Stimulated activated CD4-positive, alpha-beta T cell treated with anti-CD3 and anti-CD28 coated beads, Interleukin-15, amount 100 ng/mL, for 1 hour (primary cell): ENCODE measurements at places on chromosomes 2 and 18.
A peak's percentile ranks its signal among the peaks of the same experiment; 100 is the strongest.

DNA sequence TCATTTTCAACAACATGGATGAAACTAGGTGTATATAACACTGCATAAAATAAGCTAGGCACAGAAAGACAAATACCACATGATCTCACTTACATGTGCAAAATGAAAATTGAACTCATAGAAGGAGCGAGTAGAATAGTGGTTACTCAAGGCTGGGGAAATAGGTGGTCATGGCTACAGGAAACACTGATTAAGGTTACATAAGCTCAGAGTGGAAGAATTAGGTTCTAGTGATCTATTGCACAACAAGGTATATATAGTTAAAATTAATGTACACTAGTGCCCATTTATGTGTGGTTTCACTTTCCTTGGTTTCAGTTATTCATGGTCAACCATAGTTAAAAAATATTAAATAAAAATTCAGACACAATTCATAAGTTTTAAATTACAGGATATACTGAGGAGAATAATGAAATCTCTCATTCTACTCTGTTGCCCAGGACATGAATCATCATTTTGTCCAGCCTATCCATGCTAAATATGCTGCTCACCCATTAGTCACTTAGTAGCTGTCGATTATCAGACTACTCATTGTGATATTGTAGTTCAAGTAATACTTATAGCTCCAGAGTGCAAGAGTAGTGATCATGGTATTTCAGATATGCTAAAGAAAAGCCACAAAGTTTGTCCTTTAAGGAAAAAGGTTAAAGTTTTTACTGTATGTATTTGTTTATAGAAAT lies 1530.9 kb upstream of the LRRTM1 start:
- DNase-seq: no peak

- no peak for DNase-seq
These were observed 35.3 kb upstream of the PDCL3 start for GRCh38 chr2:100527440-100528015.

DNA sequence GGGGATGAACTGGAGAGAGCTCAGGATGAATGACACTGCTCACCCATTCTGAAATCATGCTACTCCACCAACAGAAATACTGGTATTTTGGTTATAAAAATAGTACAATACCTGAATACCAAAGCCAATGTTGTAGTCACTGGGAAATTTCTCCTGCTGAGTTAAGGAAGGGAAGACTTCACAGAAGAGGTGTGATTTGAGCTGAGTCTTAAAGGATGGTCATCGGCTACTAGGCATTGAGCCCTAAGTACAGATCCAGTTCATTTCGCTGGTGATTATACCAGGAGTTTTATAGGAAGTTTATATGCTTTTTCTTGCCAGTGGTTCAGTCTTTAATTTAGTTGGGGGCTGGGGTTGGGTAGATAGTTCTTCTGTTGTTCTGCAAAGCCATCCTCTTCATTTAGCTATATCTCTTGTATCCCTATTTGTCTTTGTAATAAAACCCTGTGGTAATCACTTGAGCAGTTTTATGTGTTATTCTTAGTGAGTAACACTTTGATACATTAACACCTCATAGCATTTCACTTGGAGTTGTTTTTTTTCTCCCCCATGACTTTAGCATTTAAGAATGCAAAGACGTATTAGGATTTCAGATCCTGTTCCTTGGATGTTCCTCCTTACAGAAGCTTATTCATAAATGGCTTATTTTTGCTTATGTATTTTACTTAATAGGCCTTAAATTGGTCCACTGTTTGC lies 239.9 kb upstream of the FOSL2 start:
- no peak for DNase-seq

DNA sequence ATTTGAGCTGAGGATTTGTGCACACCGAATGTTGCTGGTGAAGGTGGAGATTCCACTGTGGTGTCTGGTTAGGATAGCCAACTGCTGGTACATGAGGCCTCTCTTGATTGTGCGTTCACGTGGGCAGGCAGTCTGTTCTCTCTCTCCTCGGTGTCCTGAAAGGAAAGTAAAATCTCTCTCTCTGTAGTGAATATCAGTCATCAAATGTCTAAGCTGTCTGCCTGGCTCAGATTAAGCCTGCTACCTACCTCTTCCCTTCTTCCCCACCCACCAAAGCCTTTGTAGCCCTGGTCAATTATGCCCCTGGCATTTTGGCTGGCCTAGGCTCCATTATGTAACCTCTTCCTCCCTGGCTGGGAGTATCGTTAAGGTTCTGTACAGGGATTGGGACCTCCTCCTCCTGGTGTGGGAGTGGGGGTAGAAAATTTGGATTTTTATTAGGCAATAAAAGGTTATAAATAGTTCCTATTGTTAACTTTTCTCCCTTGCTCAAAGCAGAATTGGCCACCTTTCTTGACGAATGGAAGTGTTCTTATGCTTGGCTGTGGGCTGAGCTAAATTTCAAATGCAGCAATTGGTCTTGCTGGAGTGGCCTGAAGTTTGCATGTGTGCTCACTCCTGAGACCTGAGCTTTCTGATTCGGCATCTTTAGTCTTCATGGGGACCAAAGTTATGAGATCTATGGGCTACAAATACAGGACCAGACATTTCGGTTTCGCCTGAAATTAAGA lies 148.8 kb downstream of the WDSUB1 start:
- DNase-seq: no peak

GRCh38 chr2:10413991-10414451 lies 34.1 kb downstream of the ODC1 start:
- DNase-seq: no peak

GRCh38 chr2:64522843-64523428 lies 1.2 kb upstream of the AFTPH start:
- DNase-seq: peak; percentile 11
